ENCODE measurements at places on chromosomes 3 and 15.

DNA sequence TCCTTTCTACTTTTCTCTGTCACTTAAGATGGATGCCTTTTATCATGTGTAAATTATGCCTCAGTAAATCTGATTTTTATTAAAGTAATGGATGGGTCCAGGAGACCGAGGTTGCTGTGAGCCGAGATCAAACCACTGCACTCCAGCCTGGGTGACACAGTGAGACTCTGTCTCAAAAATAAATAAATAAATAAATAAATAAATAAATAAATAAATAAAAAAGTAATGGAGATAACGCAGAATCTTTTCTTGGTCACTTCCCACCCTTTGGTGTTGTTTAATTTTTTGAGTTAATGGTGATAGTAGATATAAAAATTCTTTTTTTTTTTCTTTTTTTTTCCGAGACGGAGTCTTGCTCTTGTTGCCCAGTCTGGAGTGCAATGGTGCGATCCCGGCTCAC lies 44.1 kb upstream of the MUC13 start:
- no peak for DNase-seq

DNA sequence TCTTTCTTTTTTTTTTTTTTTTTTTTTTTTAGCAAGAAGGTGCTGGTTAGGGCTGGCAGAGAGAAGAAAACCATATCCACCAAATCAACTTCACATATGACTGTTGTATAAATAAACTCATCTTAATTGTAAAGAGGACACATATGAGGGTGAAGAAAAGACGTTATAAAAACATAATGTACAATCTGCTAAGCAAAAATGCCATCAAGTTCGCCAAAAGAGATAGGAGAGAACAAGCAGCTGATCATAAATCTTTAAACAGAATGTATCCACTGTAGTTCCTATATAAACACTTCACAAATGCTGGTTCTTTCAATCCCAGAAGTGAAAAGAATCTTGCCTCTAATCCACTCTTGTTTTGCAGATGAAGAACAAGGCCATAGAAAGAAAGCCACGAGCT lies 9.2 kb downstream of the FGF12 start:
- no peak for DNase-seq

- DNase-seq: no peak
Observed at GRCh38 chr3:114609973-114610630, 316.3 kb downstream of the TIGIT start.

- no peak for DNase-seq
Observed at GRCh38 chr3:76470285-76470684, 569.6 kb upstream of the ROBO2 start.

DNA sequence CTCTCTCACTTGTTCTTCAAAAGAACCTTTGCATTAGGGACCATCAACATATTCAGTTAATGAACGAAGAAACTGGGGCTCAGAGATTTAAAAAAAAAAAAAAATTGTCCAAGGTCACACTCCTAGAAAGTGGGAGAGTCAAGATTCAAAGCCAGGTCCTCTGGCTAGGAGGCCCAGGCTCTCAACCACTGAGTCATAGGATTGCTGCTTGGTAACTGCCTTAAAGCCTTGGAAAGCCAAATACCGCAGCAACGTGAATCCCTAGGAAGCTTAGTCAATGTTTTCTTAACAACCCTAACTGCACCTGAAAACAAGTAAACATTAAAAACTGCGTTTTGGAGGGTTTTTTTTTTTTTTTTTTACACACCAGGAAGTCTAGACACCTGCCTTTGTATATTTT lies 156.8 kb downstream of the WNT5A start:
- no peak for DNase-seq

GRCh38 chr3:11900824-11901223 lies 54.1 kb upstream of the TAMM41 start:
- DNase-seq: no peak

- DNase-seq: no peak
Observed at GRCh38 chr3:194782698-194783404, 97.2 kb downstream of the FAM43A start.

DNA sequence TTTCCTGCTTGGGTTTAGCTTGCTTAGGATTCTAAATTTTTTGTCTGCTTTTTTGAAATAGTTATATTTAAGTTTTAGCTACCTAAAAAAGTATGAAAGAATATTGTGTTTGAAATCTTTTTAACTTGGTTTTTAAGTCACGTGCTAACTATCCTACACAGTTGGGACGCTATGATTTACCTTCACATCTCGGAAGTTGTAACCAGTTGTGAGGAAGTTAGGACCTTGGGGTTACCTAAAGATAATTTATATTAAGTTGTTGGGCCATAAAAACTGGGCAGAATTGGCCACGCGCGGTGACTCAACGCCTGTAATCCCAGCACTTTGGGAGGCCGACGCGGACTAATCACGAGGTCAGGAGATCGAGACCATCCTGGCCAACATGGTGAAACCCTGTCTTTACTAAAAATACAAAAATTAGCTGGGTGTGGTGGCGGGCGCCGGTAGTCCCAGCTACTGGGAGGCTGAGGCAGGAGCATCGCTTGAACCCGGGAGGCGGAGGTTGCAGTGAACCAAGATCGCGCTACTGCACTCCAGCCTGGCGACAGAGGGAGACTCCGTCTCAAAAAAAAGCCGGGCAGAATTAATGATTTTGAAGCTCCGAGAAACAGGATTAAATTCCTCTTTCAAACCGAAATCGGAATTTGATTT lies 1.0 kb downstream of the ZFAND6 start:
- no peak for DNase-seq

DNA sequence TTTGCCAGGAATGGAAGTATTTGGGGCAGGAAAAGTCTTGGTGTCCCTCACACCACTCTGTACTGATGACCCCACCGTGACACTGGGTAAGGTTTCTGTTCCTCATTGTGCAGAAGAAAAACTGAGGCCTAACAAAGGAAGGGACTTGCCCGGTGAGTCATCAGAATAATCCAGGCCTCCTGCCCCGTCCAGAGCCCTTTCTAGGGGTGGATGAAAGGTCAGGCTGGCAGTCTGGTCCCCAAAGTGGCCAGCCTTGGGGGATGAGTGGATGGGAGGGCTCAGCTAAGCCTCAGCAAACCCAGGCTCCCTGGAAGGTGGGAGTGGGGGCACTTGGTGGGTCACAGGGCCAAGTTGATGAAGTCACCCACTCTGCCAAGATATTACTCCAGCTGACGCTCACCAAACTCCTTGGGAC lies 2.3 kb upstream of the DNAH1 start:
- no peak for DNase-seq

DNA sequence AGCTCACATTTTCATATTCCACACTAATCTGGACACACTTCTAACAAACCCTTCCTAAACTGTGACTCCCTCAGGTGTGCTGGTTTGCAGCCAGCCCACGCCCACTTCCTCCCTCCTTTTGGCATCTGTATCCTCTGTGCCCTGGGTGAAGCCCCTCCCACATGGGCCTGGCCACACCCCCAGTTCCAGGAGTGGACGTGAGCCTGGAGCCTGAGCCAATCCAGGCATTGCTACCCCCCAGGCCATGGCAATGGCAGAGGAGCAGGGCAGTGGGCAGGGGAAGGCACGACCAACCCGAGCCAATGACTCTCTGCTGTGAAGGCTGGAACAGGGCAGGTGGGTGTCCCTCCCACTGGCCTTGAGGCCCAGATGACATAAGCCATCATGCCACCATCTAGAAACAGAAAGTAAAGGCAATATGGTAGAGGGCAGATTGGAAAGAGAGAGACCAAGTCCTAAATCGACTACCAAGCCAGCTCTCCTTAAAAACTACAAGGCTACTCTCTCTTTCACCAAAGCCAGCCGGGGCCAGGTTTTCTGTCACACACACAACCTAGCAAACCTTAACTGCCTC lies 18.6 kb downstream of the FAM174B start:
- DNase-seq: no peak

GRCh38 chr3:142884531-142884930 lies 4.4 kb downstream of the PCOLCE2 start:
- DNase-seq: no peak

GRCh38 chr3:159779883-159780282 lies 208.8 kb upstream of the IL12A start:
- no peak for DNase-seq

DNA sequence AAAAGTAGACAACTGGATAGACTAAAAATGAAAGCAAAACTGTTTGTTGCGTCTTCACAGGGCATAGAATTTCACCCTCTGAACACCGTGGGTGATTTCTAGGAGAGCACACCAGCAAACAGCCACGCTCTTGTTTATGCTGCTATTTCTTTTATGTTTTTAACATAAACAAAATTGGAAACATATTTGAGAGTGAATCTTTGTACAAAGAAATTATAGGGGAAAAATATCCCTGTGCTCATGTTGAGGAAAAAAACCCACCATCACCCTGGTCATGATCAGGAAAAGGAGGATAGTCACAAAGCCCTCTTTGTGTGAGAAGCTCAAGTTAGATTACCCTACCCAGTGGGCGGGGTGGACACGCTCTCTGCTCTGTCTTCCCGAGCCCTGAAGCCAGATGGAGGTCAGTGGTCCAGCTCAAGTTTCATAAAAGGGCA lies 313.3 kb downstream of the SATB1 start:
- no peak for DNase-seq

DNA sequence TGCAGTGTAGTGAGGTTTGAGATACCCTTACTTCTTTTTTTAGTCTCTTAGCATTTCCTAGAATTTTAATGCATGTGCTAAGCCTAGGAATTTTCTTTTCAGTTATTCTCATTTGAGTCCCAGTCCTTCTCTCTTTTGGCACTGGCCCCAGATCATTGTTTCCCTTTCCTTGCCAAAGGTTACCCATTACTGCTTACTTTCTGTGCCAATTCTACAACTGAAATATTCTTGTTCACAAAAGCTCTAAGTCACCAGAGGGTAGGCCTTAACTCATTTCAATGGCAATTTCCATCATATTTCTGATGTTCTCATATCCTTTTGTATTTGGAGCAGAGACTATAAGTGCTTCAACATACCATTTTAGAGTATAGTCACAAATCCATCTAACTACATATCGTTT lies 199.6 kb upstream of the CBLB start:
- DNase-seq: no peak
